ENCODE measurements at places on chromosomes 13 and 19.

GRCh38 chr13:77022341-77022740 lies 4.6 kb downstream of the FBXL3 start:
- no peak for DNase-seq

DNA sequence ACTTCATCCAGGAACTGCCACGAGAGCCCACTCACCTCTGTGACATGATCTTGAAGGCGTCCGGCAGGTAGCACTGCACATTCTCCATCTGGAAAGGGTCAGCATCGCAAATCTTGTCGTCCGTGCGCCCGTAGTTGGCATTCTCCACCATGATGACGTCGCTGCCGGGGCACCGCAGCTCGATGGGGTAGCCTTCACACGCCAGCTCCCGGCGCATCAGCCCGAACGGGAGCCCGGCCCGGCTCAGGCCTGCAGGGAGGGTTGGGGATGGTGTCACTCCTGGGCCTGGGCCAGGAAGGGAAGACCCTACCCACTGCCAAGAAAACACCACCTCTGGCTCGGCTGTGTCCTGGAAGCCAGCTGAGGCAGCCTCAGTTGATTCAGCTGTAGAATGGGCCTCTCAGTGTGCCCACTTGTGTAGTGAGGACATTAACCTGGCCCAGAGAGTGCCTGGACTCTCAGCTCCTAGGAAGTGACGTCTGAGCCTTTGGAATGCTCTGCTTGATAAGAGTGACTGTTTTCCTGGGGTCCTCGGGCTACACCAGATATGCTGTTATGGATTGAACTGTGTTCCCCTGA lies 28.4 kb downstream of the ADGRL1 start:
- no peak for DNase-seq

DNA sequence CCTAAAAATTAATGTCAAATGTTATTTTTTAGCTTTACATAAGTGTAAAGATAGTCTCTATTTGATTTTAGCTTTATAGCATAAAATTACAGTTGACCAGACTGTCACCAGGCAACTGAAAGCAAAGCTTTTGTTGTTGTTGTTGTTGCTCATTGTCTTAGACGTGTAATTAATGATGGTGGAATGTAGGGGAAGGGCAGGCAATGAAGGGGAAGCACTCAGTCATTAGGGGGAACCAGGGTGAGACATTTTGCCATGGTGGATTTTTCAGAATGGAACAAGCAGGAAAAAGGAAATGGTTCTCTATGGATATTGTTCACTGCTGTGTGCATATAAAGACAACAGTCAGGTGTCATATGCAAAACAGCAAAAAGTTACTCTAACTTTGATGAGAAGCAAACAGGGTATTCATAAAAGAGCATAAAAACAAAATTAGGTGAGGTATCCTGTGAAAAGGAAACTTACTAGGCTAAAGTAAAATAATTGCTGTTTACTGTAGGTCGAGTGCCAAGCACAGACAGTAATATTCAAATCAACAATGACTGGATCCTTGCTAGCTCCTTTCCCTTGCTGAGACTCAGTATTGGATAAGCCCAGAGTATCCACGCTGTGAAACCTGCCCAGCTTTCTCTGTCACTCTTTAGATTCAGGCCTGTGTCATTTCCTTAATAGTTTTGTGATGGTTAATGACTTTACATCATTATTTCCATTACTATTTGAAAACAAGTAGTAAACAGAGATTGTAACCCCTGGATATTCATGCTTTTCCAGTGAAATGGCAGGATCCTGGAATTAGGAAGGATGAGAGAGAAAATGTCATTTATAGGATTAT lies 110.5 kb downstream of the LRCH1 start:
- no peak for DNase-seq

DNA sequence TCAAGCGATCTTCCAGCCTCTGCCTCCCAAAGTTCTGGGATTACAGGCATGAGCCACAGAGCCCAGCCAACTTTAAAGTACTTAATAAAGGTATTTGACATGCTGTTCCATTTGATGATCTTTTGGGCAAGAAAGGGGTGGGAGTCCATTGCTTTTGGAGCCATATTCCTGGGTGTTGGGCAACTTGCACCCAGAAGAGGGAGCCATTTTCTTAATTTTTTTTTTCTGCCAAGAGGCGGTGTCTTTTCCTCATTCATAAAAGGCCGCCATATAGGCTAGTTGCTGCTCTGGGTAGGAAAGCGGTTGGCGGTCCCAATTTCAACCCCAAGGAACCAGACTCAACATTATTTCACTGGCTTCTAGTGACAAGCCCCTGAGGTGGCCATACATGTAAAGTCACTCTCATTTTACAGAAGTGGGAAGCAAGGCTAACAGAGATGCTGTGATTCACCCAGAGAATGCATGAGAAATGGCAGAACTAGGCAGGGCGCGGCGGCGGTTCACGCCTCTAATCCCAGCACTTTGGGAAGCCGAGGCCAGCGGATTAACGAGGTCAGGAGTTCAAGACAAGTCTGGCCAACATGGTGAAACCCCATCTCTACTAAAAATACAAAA lies 139.6 kb downstream of the CACNA1A start:
- no peak for DNase-seq

- no peak for DNase-seq
Measured at GRCh38 chr19:3398900-3399278, 32.5 kb downstream of the NFIC start.

DNA sequence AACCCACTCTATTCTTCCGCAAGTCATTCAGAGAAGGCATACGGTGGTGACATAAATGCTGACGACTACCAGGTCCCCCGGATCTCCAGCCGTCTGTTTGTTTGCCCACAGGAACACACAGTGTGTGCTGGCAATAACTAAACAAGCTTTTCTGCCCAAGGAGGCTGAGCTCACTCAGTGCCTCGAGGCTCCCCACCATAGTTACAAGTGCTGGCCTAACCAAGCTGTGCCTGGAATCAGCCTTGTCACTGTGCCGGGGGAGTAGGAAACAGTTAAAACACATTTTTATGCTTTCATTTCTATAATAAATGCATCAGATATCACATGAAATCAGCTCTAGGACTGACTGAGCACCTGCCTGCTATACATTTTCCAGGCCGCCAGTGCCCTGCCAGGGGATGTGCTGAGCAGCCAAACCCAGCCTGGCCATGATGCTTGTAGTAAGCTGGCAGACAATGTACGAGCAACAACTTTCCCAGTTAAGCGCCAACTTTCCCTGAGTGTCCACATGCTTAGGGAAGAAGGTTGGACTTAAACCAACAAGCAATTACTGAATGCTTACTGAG lies 28.1 kb downstream of the BRD4 start:
- DNase-seq = no peak

GRCh38 chr13:22127277-22128164 lies 456.6 kb downstream of the FGF9 start:
- DNase-seq = no peak

- no peak for DNase-seq
Measured at GRCh38 chr19:9342610-9343304, 18.8 kb downstream of the ZNF559 start.
